ENCODE measurements at places on chromosomes 7 and 10.

DNA sequence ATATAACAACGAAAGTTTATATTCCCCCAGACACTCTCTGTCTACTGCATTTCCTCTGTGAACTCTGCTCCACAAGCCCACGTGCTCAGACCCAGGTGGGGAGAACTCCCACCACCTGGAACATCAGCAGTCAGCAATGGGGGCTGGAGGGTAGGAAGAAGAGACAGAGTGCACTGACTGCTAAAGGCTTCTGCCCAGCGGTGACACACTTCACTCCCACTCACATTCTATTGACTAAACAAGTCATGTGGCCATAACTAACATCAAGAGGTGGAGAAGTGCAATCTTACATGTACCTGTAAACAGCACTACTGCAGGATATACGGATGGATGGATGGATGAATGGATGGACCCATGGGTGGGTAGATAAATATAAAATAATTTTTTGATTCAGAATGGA is 122.2 kb downstream of the MPP7 start:
- no peak for DNase-seq

GRCh38 chr10:71371750-71372166 is 25.0 kb upstream of the CDH23 start:
- no peak for DNase-seq

GRCh38 chr7:156969972-156970420 is 20.5 kb downstream of the NOM1 start:
- DNase-seq, result peak; percentile 24

- no peak for DNase-seq
Measured at GRCh38 chr7:118452128-118452527, 227.6 kb downstream of the ANKRD7 start.

GRCh38 chr7:157276091-157276561 is 60.7 kb upstream of the DNAJB6 start:
- DNase-seq, result no peak

- no peak for DNase-seq
Measured at GRCh38 chr10:127921075-127921752, 14.3 kb downstream of the PTPRE start.

DNA sequence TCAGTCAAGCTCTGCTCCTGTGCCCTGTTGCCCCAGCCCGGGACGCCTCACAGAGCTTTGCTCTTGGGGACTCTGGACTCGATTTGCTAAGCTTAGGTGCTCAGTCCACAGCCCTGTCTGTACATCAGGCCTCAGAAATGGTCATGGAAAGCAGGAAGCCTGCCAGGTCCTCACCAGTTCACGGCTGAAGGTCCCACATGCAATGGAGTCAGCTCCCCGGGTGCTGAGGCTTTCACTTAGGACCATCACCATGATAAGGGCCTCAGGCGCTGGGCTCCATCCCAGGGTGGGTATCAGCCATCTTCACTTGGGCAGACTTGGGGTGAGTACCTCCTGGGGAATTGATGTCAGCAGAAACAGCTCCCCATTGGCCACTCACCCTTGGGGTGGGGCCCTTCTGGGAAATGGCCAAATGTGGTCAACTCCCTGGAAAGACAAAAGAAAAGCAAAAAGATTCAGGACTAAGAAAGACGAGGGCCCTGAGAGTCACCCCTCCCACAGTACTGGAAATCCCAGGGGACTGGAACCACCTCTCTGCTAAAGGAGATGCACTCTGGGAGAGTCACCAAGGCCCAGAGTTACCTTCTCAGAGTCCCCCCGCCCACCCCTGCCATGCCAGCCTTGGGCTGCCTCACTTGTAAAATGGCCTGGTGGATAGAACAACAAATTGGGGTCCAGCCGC is 37.6 kb downstream of the FAM53B start:
- DNase-seq, result peak; percentile 33

DNA sequence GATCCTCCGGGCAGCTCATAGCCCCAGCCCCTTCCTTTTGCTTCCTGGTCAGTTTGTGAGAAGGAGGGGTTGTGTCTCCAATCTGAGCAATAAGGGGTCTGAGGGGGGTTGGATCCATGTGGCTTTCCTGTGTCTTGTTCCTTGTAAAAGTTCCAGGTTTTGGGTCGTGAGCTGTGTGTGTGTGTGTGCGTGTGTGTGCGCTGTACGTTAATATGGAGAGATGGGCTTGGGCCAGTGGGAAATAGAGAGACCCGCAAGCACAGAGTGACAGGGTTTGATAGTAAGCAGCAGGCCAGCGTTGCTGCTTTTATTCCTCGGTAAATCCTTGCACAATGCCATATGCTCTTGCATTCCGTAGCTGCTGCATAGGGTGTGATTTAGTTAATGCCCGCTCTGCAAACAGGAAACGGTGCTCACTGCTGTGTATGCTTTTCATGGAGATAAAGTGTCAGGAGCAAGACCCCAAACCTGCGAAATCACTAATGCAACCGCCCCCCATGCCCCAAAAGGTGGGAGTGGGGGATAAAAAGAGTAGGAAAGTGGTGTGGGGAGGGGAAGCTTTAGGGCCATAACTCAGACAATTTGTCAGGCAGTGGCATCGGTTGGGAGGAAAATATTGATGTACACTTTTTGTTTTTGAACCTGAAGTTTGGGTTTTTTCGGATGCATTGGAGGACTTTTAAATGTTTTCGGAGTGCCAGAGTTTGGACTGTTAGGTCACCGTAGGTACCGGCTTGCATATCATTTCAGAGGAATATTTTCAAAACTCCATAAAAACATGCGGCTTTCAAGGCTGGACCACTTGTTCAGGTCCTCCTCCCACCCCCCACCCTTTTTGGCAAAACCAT is 108.7 kb downstream of the TCF7L2 start:
- no peak for DNase-seq

GRCh38 chr10:8037199-8037801 is 17.2 kb upstream of the GATA3 start:
- no peak for DNase-seq

GRCh38 chr10:121572859-121573537 is 25.2 kb downstream of the FGFR2 start:
- no peak for DNase-seq

DNA sequence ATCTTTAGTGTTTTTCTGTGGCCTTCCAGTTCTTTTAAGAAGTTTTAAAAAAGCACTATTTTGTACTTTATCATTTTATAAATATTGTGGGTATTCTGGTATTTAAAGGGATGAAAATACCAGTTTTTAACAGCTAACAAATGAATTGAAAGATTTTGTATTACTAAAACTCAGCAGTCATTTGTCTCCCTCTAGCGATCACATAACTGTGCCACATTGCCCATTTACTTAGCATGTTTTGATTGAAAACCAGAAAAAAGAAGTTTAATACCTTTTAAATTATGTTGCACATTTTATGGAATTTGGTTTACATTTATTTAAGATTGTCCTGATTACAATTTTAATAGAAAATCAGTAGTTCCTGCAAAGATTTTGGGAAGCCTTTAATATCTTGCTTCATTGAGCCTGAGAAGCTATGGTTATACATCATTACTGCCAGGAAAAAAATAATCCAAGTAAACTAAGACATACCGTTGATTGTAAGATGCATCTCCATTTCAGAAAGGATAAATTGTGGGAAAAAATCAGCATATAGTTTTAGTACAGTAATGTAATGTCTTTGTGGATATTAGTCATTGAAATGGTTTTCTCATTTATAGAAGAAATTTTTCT is 34.9 kb downstream of the TAX1BP1 start:
- DNase-seq, result peak; percentile 58

- no peak for DNase-seq
Measured at GRCh38 chr7:2175514-2175913, 57.2 kb downstream of the MAD1L1 start.

- DNase-seq, result no peak
Measured at GRCh38 chr7:91351374-91351773, 87.1 kb downstream of the FZD1 start.
